NCI-H460 (cell line): ENCODE measurements at places on chromosomes 12 and 14. TPM values are rescaled to one million over a fixed set of nuclear protein-coding genes. Genes with fewer than 3 reads are reported as not detected.
A peak's percentile ranks its signal among the peaks of the same experiment; 100 is the strongest.

- no peak for DNase-seq
Observed at GRCh38 chr12:67520606-67521005, 127.9 kb upstream of the DYRK2 start.

- no peak for DNase-seq
Observed at GRCh38 chr12:92863251-92863650, 65.8 kb downstream of the EEA1 start.

DNA sequence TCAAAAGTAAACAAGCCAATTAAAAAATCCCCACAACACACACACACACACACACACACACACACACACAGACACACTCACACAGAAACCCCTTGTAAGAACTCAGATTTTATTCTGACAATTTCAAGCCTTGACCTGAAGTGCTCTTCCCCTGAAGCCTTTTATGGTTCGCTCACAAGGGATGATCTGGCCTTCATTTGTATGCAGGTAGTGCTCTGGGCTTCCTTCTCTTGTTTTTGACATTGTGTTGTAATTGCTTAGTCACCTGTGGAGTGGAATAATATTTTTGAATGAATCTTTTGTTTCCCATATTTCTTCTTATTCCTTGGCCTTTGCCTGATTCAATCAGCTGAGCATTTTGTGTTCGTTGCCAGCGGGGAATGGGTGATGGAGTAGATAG lies 83.3 kb upstream of the CSRP2 start:
- no peak for DNase-seq

DNA sequence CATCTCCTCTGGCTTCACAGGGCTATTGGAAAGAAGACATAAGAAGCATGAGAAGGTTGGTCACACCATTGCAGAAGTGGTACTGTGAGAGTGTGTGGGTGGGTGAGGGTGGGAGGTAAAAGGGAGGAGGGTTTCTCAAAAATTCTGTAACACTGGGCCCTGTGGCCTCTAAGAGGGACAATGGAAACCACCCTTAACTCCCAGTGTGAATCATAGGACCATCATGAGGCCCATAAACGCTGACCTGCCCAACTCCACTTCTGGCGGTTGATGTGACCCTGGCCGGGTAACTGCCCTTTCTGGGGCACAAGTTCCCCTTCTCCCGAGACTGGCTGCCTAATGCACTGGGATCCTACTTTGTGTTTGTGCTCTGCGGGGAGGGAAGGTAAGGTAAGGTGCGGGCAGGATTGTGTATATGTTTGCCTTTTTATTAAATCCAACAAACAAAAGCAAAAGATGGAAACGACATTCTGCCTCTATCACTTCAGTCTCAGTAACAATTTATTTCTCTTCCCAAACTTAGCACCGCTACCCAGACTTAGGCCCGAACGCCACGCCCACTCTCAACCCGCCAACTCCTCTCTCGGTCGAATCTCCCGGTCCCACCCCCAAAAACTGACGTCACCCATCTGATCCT lies 551 bp downstream of the METTL1 start:
- peak; percentile 91 for DNase-seq

DNA sequence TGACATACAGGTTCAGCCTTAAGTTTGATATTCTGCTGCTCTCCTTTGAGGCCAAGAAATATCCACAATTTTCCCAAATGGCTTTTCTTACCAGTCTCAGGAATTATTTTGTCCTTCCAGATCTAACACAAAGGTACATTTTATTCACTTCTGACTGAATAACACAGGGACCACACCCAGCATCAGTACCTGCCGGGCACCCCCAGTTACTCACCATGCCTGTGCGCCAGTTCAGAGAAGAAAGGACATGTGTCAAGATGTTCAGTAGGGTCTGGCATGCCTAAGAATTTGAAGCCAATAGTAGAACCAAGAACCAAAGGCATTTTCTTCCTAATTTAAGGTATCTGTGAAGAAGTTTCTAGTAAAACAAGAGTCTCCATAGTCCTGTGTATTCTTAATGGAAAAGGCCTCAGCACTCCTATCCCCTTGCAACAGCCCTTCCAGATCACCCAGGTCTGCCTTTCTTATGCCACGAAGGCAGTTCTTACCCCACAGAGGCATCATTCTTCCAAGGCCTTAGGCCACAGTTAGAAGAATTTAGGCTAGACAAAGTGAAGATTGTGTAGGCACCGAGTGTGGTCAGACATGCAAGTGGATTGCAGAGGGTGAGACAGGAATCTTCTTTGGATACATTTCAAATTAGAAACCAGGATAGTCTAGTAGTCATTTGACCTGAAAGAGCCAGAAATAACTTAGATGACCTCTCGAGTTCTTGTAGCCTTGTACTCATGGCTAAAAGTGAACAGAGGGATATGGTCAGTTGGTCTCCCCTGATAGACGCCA lies 140.1 kb upstream of the HIF1A start:
- no peak for DNase-seq

DNA sequence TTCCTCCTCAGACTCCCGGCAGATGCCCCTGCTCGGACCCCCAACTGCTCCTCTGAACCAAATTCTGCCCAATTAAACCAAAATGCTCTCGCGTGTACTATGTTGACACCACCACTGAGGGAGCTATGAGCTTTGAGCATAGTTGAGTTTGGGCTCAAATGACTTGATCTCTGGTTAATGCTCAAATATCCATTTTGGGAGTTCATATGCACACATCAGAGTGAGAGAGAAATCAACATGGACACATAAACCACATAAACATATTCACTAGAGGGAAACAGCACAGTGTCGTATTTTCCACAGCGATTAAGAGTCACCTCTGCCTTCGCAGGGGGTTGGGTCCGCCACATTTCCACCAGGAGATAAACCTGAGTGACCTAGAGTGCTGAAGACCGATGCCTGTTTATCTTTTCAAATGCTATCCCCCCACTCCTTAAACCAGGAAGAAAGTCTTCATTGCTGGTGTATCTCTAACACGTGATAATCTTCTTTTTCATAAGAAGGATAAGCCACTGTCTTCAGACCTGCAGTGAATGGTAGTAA lies 59.4 kb upstream of the FOXN3 start:
- no peak for DNase-seq

DBX2 gene
- not detected in 2 replicates for total RNA-seq

LGALS3 gene
- 1,075 and 1,155 TPM in 2 replicates for total RNA-seq

TEX22 gene
- total RNA-seq = 0.49 and 0.50 TPM in 2 replicates

MYO1H gene
- not detected in 2 replicates for total RNA-seq

TRHDE gene
- total RNA-seq = not detected in 2 replicates
